ENCODE measurements at places on chromosomes 1 and 21. TPM values are rescaled to one million over a fixed set of nuclear protein-coding genes. Genes with fewer than 3 reads are reported as not detected.

Gene OLFM3
- not detected for total RNA-seq

Gene RHD
- total RNA-seq, result not detected

Gene PODN
- total RNA-seq, result not detected

Gene NUP210L
- total RNA-seq, result not detected

Gene ESRRG
- total RNA-seq, result not detected

Gene FNDC5
- 0.44 TPM for total RNA-seq

Gene IL20
- 0.06 TPM for total RNA-seq

Gene SYCP1
- not detected for total RNA-seq

Gene LUZP1
- 21.6 TPM for total RNA-seq

Gene TRIM33
- 13.9 TPM for total RNA-seq

Gene SLC2A5
- 0.04 TPM for total RNA-seq

Gene HPCAL4
- total RNA-seq, result 0.24 TPM

Gene SPATA21
- total RNA-seq, result 0.05 TPM

Gene SPRR2B
- total RNA-seq, result not detected
